ENCODE measurements at places on chromosomes 13 and 19. TPM values are rescaled to one million over a fixed set of nuclear protein-coding genes. Genes with fewer than 3 reads are reported as not detected.

Gene ZNF726
- 2.1 TPM for total RNA-seq

Gene ZNF177
- total RNA-seq: 2.1 TPM

Gene CACNG7
- 4.2 TPM for total RNA-seq

Gene KCNC3
- total RNA-seq: under 0.01 TPM

Gene EGLN2
- total RNA-seq: 75.1 TPM

Gene MYBPC2
- not detected for total RNA-seq

Gene RXFP2
- total RNA-seq: not detected

Gene SPACA4
- not detected for total RNA-seq

All from smooth muscle cell of the umbilical artery (primary cell).